Bone marrow (tissue), 2 donors: ENCODE measurements at places on chromosomes 7 and 10.

DNA sequence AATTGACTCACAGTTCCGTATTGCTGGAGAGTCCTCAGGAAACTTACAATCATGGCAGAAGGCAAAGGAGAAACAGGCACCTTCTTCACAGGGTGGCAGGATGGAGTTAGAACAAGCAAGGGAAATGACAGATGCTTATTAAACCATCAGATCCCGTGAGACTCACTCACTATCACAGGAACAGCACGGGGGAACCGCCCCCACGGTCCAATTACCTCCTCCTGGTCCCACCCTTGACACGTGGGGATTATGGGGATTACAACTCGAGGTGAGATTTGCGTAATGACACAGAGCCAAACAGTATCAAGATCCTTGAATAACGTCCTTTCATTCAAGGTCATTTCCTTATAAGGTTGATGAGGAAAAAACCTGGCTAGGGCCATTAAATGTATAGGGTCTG, 176.6 kb downstream of the TPK1 start:
- no peak for DNase-seq

GRCh38 chr10:118145256-118145655, 98.5 kb upstream of the RAB11FIP2 start:
- no peak for DNase-seq

DNA sequence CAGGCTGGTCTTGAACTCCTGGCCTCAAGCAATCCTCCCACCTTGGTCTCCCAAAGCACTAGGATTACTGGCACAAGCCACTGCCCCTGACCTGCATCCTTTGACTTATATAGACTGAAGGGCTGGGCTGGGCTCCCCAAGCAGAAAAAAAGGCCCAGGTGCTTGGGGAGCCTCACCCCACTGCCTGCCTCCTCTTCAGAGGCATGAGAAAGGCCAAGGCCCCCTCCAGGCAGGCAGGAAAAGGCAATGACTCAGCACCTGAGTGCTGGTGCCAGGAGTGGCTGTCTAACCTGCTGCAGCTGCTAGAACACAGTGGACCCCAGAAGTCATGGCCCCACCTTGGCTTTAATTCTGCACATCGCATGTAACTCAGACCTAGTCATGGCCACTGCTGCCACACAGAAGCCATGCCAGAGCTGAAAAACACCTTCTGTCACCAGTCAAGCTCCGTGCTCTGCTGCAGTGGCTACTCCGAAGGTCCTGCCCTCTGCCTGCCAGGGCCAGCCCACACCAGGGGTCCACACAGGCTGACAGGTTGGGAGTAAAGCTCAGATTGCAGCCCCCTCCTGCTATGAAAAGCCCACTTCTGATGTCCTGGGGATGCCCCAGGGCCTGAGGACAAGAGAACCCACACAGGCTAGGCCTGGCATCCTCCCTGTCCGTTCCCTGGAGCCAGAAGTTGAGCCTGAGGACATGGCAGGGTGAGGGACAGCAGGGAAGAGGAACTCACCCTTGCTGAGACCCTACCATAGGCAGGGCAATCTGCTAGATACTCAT, 48.5 kb downstream of the GRID1 start:
- DNase-seq, result no peak

DNA sequence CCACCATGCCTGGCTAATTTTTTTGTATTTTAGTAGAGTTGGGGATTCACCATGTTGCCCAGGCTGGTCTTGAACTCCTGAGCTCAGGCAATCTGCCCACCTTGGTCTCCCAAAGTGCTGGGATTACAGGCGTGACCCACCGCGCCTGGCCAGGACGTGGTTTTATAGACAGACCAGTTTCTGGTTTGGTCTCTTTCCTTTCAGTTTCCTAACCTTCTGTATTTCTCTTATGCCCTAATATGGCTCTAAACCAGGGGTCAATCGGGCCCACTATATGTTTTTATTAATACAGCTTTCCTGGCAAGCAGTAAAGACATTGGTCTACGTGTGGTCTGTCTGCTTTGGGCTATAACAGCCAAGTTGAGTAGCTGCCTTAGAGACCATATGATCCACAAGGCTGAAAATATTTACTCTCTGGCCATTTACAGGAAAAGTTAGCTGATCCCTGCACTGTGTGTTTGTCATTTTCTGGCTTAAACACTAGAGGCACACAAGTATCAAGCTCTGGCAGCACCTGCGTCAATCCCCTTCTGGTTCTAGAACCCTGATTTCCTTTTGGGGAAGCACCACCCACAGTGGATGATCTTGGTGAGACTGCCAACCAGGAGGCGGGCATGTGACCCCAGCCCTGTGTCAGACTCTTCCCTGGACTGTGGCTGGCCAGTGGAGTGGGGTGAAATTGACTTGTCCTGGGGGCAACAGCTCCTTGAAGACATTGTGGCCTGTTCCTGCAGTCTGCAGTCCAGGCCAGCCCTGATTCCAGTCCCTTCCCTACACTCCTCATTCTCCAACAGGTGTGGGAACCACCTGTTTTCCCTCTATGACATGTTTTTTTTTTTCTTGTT, 497.2 kb downstream of the PLXNA4 start:
- no peak for DNase-seq

GRCh38 chr7:134636008-134636449, 10.6 kb upstream of the BPGM start:
- DNase-seq, result no peak

DNA sequence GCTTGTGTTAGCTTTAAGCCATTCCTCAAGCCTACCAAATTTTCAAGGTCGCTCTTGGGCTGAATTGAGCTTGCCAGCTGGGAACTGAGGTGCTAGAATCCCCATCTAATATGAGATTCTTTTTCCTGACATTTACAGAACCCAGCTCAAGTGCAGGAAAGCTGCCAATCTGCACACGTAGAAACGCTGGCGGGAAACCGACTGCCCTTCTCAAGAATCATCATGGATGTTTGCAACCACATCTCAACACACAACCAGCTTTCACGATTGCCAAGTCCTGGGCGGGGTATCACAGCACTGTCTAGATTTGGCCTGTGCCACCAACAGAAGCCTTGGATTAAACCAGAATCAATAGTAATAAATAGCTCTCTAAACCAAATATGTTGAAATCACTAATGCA, 203.7 kb downstream of the DIP2C start:
- DNase-seq, result no peak

GRCh38 chr10:10421071-10421470, 596.6 kb upstream of the CELF2 start:
- DNase-seq, result no peak

DNA sequence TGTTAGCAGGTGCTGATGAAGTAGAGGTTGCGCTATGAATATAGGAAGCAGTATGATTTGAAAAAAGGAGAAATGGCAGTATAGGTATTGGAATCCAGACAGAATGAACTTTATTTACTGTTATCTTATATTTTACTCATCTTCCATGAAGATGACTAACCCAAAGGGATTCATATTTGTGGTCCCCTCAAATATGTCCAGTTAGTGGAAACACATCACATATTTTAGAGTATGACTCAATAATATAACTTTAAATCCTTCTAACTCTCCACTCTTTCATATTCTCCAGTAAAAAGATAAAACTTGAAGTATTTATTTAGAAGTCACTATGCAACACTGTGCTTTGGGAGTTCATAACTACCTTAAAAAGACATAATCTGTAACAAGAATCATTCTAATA, 286.5 kb upstream of the LRRTM3 start:
- no peak for DNase-seq

- no peak for DNase-seq
These were observed 35.1 kb downstream of the SEM1 start for GRCh38 chr7:96674565-96674964.

DNA sequence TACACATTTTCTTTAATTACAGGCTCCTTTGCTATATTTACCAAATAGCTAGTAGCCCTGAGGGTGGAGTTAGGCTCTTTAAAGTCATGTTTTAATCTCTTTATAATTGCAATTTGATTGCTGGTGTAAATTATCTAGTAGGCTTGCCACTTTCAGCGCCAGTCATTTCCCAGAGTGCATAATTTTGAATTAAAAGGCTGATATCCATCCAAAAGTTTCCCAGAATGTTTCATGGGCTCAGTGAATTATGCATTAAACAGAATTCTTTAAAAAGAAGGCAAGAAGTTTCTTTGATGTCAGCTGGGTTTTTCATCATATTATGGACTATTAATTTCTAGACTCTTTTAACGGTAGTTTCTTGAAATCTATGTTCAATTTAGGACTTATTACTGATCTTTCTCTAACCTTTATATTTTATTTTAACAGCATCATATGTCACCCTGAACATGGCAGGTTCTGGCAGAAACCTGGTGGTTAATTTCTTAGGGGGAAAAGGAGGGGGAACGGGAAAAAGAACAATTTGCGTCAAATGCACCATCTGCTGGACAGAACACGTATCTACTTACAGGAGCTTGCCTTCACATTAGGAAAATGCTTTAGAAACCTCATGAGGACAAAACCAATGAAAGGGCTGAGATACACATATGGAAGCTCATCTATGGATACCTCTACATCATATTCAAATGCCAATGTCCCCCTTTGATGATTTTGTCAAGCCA, 171.1 kb downstream of the GRM3 start:
- no peak for DNase-seq

DNA sequence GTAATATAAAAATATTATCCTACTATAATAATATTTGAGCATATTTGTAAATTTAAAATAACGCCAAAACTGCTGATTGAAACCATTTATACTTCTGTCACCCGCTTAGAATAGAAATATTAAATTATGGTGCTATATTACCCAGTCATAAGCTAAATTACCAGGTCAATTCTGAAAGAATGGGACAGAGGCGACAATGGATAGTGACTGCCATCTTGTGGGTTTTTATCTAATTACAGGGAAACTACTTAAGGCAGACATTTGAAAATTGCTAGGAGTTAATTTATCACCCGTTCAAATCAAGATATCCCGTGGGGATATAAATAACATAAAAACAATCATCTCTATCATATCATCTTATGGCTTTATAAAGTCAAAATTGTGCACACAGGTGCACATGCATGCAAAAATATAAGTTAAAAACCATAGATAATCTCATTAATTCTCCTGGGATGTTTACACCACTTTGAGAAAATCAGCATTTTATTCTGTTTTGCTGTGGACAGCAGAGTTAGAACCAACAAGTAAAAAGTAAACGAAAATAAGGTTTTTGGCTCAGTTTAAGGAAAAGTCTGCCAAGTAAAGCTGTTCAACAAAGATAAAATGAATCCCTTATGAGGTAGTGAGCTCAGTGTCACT, 41.3 kb upstream of the HPSE2 start:
- no peak for DNase-seq

- DNase-seq, result no peak
These were observed 176.7 kb downstream of the EMX2 start for GRCh38 chr10:117718986-117719920.

- no peak for DNase-seq
These were observed 54.2 kb downstream of the DNAJC12 start for GRCh38 chr10:67783606-67784294.

DNA sequence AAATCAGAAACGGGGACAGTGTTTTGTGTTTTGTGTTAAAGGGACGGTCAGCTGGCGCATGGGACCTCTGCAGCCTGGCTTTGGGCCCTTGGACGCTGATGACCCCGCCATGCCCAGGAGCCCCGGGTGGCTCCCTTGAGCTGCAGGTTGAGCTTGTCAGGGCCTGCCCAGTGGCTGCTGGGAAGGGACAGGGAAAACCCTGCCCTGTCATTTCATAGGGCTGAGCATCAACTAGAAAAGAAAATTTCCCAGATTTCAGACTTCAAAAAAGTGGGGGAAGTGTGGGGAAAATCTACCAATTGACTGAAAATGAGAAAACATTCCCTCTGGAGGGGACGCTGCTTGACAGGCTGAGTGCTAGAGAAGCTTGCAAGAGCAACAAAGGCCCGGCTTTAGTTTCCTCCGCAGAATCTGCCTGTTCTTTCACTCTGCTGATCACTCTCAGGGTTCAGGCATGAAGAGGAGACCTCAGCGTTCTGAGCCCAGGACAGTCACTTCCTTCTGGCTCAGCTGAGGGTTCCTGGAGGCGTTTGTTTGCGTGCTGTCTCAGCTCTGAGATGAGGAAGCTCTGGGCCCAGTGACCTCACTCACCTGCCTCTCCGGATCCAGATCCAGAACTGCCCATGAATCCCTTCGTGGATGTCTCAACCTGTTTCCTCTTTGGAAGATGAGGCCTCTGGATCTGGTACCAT, 18.6 kb upstream of the DNAJB6 start:
- DNase-seq, result peak; percentile 16

GRCh38 chr7:55490099-55490498, 82.2 kb downstream of the VOPP1 start:
- no peak for DNase-seq

DNA sequence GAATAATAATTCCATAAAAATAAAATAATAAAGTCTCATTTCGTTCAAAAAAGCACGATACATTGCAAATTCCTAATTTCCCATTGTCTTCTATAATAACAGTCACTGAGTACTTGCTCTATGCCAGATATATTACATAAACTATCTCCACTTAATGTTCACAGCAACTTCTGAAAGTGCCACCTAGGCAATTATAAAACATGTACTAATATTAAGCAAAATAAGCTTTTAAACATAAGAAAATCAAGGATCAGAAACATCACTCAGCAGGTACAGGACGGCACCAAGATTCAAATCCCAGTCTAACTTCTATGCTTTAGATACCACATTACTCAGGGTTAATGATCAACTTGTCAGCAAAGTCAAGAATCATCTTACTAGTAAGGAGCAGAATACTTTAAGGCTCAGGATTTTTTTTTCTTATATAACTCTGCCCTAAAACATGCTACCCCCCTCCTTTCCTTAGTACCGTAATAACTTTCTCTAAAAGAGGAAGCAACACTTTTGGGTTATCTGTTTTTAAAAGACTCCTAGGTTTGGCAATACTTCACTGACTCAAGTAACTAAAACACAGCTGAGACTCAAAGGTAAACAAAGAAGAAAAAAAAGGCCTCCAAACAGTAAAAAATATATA, 51.3 kb downstream of the USP6NL start:
- peak; percentile 95 for DNase-seq

DNA sequence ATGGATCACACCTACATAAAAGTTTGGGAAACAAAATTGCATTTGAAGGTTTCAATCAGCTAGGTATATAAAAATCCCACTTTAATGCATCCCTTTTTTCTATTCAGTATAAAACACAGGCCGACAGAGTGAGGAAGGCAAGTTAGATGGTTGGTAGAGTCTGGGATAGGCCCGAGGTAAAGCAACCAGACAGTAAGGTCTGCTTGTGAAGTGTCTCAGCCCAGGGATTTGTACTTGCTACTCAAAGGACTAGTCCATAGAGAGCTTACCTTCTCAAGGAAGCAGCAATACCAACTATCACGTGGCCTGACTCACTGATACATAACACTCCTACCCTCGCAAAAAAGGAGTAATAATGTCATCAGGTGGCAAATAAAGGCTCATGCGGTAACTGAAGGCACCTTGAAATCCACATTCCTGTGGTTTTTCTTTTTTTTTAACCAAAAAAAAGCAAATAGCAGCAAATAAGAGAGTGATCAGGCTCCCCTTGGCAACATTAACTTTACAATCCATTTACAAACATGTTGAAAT, 56.2 kb upstream of the ATP6V0A4 start:
- DNase-seq, result no peak

GRCh38 chr7:106288263-106288662, 3.5 kb upstream of the NAMPT start:
- no peak for DNase-seq

DNA sequence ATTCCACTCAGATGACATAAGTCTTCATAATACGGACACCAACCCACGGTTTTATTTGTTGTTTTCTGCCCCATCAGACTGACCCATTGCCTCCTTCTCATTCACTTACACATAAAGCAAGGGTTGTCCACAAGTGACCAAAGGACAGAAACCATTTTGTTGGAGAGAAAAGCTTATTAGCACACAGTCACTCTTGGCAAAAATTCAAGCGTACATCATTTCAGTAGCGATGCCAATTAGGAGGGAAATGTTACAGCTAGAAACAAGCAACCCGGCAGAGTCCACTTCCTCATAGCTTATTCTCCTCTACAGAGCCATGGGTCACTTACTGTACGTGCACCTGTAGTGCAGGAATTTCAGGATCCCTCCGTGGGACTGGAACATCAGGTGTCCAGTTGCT, 23.0 kb downstream of the ABLIM1 start:
- no peak for DNase-seq
